ENCODE measurements at places on chromosomes 7 and 10. TPM values are rescaled to one million over a fixed set of nuclear protein-coding genes. Genes with fewer than 3 reads are reported as not detected.

TRPV5 gene
- 0.17 TPM for total RNA-seq

ANXA11 gene
- total RNA-seq: 187 TPM

GIMAP8 gene
- 15.5 TPM for total RNA-seq

NSMCE4A gene
- total RNA-seq: 80.6 TPM

NUP42 gene
- 31.6 TPM for total RNA-seq

TAS2R3 gene
- total RNA-seq: not detected

TACC2 gene
- total RNA-seq: 99.4 TPM

GRCh38 chr7:84744385-84744784, 442.5 kb downstream of the SEMA3D start:
- DNase-seq: no peak

- no peak for DNase-seq
Observed at GRCh38 chr10:101029520-101030295, 1.2 kb downstream of the PDZD7 start.

DNA sequence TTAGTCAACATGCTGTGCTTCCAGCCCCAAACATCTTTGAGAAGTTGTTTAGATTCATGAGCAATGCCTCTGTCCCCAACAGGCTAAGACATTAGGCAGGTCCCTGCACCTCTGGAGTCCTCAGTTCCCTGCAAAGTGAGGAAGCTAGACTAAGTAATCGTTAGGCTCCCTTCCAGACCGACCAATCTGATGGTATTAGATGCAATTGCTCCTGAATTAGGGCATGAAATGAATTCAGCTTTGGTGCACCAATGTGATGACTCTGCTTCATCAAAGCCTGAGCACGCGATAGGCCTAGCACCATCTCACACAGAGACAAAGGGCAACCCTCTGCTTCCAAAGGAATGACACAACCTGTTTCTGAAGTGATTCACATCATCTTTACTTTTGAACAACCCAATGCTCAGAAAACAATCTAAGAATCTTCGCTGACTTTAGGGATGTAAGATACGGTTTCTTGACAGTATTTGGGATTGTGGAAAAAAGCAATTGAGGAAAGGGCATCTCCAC, 723 bp upstream of the TES start:
- DNase-seq: no peak

- no peak for DNase-seq
Observed at GRCh38 chr10:5413012-5413938, 918 bp downstream of the NET1 start.

DNA sequence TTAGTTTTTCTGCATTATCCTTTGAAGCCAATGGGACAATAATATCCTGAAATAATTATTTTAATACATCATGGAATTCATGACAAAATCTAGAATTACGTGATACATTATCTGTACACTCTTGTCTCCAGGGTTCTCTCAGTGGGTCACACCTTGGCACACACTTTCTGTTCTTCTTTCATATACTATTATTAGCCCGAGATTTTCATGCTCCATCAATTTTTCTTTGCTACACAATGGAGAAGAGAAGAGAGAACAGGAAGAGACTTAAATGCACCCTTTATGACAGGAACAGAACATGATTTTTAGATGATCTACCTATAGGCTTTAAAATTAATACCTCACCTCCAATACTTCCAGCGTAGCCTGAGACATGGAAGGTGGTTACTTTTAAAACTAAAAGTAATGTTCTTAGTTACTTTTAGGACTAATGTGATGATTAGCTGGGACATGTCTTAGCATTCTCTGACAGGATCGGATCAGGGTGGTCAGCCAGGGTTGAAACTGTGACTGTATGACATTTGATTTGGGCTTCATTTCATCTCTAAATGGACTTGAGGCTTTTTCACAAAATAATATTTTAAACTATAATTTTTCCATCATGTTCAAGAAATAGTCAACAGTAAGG, 148.2 kb upstream of the WNT16 start:
- DNase-seq: no peak

GRCh38 chr7:101687081-101687480, 58.0 kb upstream of the MYL10 start:
- no peak for DNase-seq

DNA sequence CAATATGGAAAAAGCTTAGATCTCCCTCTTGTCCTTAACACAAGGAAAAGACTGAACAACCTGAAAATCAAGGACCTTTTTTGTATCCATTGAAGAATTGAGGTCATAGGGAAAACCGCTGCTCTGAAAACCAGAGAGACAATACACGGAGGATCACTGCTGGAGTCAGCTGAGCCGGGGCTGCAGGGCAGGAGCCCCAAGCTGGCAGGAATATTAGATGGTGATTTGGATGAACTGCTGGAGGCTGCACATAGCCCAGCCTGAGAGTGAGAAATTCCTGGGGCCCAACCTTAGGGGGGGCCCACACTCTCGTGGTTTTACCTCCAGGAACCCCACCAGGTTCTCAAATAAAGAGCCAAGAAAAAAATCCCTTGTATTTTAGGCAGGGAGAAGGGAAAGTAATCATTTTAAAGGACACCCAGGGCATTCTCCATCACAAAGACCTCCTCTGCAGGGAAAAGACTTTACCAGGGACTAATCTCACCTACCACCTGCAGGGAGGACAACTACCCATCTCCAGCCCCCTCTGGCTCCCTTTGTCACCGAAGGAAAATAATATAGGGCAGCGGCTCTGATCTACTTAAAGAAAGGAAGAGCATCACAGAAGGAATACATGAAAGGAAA, 55.4 kb upstream of the RNF32 start:
- DNase-seq: no peak

DNA sequence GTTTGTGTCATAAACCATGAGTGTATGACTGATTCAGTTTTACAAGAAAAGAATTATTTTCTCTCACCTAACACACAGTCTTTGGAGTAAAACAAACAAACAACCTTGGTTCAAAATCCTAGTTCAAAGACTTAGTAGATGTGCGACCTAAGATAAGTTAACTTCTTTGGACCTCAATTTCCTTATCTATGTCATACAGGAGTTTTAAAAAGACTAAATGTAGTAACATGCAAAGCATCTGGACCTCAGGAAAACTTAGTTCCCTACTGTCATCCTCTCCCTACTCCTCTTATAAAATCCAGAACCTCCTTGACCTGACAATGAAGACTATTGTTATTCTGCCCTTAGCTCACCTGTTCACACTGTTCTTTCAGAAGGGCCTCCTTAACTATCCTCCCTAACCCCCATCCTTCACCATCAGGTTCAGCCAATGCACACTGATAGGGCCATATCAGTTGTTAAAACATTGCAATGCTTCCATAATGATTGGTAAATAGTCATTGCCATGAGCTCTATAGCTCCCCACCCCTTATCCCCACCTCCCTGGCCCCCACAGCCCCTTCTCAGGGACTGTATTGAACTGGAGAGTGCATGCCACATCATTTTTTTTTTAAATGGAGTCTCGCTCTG, 28.8 kb upstream of the CCNJ start:
- DNase-seq: no peak

DNA sequence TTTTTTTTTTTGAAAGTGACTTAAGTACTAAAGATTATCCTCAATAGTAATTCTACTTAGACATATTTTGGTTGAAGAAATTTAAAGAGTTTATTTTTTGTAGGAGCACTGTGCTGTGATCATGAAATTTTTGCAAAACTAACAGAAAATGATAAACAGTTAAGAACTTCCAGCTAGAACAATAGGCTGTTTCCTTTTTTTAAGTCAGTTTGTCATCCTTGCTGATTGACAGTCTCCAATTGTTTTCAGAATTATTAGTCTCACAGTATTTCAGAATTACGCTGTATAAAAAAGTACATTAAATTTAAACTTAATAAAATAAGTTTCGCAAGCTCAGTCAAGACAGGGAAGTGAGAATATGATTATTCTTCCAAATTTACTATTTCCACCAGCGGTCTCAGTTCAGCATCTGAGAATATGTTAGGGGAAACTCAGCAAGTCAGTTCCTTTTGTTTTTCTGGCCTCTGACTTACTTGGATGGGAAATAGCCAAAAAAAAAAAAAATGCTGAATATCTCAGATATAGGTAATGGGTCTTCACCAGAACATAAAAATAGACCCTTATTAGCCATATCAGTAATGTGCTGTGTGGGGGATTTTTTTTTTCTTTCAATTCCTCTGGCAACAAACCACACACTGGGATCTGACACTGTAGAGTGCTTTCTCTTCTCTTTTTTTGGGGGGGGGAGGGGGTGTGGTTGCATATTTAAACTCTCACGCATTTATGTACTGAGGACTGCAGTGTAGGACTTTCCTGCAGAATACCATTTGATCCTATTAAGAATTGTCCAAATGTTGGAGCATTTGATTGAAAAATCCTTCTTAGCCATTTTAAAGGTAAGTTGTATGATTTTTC, at the start of gene CD36:
CD36 (plus strand) TSS at position 732 of the 855 bp plus-strand sequence. CDS start 8,099 bp downstream, outside the sequence.
- no peak for DNase-seq

GRCh38 chr7:112533591-112533990, 52.8 kb downstream of the LSMEM1 start:
- DNase-seq: no peak

DNA sequence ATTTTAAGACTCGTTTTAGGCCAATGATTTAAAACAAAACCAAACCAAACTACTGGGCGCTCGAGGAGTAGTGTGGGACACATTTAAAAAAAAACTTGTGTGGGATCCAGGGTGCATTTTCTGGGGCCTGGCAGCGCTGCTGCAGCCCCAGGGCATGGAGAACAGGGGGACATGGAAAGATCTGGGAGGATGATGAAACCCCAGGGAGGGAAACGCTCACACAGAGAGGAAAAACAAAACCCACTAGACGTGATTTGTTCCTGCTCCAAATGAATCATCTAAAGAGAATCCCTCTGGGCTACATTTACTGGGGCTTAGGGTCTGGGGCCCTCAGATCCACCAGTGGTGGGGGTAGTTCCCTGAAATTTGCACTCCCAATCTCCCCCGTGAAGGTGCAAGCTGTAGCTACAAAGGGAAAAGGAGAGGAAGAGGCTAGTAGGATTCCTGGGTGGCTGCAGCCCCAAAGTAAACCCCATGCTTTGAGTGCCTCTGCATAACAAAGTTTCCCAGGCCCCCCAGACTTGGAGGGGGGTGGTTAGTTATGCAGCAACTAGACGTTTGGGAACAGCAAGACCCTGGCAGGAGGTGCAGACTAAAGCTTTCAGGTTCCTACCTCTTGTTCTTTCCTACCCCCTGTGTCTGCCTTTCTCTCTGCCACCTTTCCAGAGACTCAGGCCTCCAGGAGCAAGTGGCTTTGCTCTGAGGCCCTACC, 14.5 kb upstream of the HOXA13 start:
- no peak for DNase-seq

GRCh38 chr10:51985336-51985735, 285.9 kb upstream of the CSTF2T start:
- no peak for DNase-seq

DNA sequence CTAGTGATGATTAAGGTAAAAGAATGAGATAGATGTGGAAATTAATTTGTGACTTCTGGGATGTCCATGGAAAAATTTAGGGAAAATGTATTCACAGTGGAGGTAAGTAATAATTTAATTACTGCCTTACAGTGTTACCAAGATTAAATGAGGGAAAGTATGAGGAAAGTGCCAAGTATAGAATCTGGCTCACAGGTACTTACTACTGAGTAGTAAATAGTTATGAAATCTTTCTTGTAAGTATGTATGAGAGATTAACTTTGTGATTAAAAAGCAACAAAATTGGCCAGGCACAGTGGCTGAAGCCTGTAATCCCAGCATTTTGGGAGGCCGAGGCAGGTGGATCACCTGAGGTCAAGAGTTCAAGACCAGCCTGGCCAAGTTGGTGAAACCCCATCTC, 42.1 kb downstream of the RSBN1L start:
- no peak for DNase-seq

DNA sequence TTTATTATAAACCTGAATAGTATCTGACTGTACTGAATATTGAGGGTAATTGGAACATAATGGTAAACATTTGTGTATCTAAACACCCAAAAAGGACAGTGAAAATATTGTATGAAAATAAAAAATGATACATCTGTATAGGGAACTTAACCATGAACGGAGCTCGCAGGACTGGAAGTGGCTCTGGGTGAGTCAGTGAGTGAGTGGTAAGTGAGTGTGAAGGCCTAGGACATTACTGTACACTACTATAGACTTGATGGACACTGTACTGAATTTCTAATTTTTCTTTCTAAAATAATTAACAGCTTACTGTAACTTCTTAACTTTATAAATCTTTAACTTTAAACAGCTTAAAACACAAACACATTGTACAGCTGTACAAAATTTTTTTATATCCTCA, 454.5 kb upstream of the FZD8 start:
- no peak for DNase-seq

GRCh38 chr7:118085000-118085399, 99.0 kb upstream of the LSM8 start:
- no peak for DNase-seq

GRCh38 chr7:24733414-24734060, 23.7 kb downstream of the GSDME start:
- DNase-seq: peak; percentile 66

GRCh38 chr7:73907554-73908122, 46.7 kb downstream of the TMEM270 start:
- no peak for DNase-seq

DNA sequence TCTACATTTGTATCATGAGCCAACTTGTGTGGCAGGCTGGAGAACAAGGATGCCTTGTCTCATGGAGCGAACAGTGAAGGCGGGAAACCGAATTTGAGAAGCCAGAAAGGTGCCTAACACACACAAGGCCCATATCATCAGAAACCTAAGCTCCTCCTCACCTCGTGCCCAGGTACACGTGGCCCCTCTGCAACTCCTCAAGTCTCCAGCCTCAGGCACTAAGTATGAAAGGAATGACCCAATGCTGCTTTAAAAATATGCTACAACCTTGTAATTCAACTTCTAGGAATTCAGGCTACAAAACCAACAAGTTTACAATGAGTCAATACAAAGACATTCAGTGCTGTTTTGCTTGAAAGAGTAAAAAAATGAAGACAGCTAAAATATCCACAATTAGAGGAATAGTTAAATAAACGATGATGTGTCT, 95.7 kb downstream of the CDK6 start:
- DNase-seq: no peak

DNA sequence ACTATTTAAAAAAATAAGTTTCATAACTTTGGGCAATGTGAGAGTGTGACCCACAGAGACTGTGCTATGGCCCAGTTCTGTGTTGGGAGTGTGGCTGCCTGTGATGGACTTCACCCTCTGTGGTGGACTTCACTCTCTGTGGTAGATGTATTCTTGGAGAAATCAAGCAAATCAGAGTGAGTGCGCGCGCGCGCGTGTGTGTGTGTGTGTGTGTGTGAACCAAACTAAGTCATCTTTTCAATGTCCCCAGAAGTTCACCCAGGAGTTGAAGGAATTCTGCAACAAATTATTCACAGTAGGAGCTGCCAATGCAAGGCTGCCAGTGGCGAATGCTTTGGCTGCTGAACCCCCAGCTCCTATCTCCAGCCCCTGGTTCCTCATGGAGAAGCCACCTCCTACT, 184.5 kb downstream of the ADAM12 start:
- no peak for DNase-seq

- DNase-seq: no peak
Observed at GRCh38 chr7:156746891-156747290, 106.3 kb downstream of the RNF32 start.

DNA sequence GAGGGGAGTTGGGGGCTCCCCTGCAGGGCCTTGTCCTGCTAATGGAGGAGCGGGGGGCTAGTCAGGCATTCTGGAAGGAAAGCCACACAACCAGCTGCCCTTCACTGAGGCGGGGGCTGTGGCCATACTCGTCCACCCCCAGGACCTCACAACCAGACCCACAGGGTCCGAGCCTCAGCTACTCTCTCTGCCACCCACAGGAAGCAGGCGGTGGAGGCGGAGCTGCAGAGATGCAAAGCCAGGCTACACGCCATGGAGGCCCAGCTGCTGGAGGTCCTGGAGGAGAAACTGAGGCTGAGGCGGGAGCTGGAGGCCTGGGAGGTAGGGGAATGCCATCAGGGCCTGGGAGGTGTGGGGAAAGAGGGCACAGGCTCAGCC, 3.1 kb downstream of the ABHD11 start:
- DNase-seq: no peak

- no peak for DNase-seq
Observed at GRCh38 chr10:103154521-103155299, 38.4 kb downstream of the NT5C2 start.
